ENCODE measurements at places on chromosomes 12 and 14. TPM values are rescaled to one million over a fixed set of nuclear protein-coding genes. Genes with fewer than 3 reads are reported as not detected.

Gene CLEC6A
- total RNA-seq, result not detected

Gene ITGA7
- 5.2 TPM for total RNA-seq

Gene CPNE6
- total RNA-seq, result not detected

Gene CLEC9A
- not detected for total RNA-seq

Gene MYO1H
- not detected for total RNA-seq

Gene GPR162
- total RNA-seq, result not detected

Gene CLEC7A
- total RNA-seq, result not detected

Gene GPR84
- not detected for total RNA-seq

Gene KRT7
- total RNA-seq, result not detected

Gene FSCB
- not detected for total RNA-seq

Gene SLC15A5
- total RNA-seq, result not detected

Gene KRT73
- total RNA-seq, result 10.0 TPM

Gene KLRF1
- total RNA-seq, result 1.3 TPM

Gene CLEC4D
- not detected for total RNA-seq

Gene DCP1B
- 23.2 TPM for total RNA-seq

Gene GRIN2B
- total RNA-seq, result not detected

Gene HECTD1
- total RNA-seq, result 166 TPM

Gene GNB3
- total RNA-seq, result 5.6 TPM

Gene SLC25A21
- not detected for total RNA-seq

Gene TEX52
- total RNA-seq, result not detected

Gene PCED1B
- 83.9 TPM for total RNA-seq

Gene OSBPL8
- total RNA-seq, result 105 TPM

Gene GPRC5A
- not detected for total RNA-seq

Gene GRIP1
- 1.6 TPM for total RNA-seq

Gene SERPINA10
- not detected for total RNA-seq

Gene POTEG
- total RNA-seq, result not detected

Gene CD163
- total RNA-seq, result 4.2 TPM

Gene KRT86
- not detected for total RNA-seq

Gene NRXN3
- total RNA-seq, result not detected

Gene PTCSC3
- not detected for total RNA-seq

Gene KRT78
- not detected for total RNA-seq

Gene ADAM21
- not detected for total RNA-seq

Gene INSM2
- not detected for total RNA-seq

Gene LPAR5
- total RNA-seq, result 18.9 TPM

Gene OR6C2
- not detected for total RNA-seq

Gene KSR2
- not detected for total RNA-seq

Gene VIPAS39
- total RNA-seq, result 20.2 TPM

Gene REP15
- not detected for total RNA-seq

Gene GPRC5D
- total RNA-seq, result not detected

Gene FAIM2
- total RNA-seq, result not detected

Gene LRTM2
- total RNA-seq, result not detected

Gene NTN4
- total RNA-seq, result not detected

Gene GPR132
- 41.4 TPM for total RNA-seq

Gene KRT85
- total RNA-seq, result not detected

Gene SERPINA3
- total RNA-seq, result not detected

Gene C3AR1
- 1.5 TPM for total RNA-seq

Gene LRRC43
- total RNA-seq, result not detected

Gene IL31
- not detected for total RNA-seq

Gene SERPINA6
- total RNA-seq, result not detected
